ENCODE measurements at places on chromosomes 7 and 10. TPM values are rescaled to one million over a fixed set of nuclear protein-coding genes. Genes with fewer than 3 reads are reported as not detected.

DNA sequence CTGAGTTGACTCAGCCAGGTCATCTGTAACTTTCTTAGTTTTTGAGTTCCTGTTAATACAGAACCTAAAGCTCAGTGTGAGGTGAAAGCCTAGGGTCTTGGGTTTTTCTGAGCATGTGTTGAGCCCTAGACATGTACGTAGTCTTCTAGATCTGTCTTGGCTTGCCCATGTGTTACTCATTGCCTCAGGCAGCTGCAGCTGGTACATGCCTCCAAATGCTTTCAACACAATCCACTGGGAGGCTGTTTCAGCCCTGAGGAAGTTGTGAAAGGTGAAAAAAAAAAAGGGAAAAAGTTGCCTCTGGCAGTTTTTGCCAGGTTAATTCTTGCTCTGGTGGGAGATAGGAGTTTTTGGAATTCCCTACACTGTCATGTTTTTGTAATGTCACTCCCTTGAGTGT lies 134.6 kb downstream of the RNF216 start:
- no peak for DNase-seq

ACTR3C gene
- 9.6 TPM for polyA plus RNA-seq

DNA sequence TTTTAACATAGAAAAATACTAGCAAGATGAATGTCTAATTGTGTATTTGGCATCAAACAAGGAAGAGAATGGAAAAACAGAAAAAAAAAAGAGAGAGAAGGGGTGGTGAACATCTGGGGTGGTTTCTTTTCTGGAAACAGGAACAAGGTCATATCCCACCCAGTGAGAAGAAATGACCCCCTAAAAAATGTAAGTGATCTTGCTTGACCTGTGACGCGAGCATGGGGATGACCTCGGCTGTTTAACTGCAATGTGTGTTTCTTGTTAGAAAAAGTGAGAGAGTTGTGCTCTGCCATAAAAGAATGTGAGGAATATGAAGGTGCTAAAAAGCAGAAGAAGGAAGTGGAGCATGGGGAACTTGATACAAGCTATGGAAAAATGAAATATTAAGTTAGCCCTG lies 258.5 kb downstream of the AGMO start:
- DNase-seq = no peak

- no peak for DNase-seq
Observed at GRCh38 chr7:3605222-3605621, 304.2 kb downstream of the SDK1 start.

CACNB2 gene
- polyA plus RNA-seq = 1.8 TPM

GRCh38 chr7:97079300-97079699 lies 38.2 kb upstream of the SDHAF3 start:
- DNase-seq = no peak

DNA sequence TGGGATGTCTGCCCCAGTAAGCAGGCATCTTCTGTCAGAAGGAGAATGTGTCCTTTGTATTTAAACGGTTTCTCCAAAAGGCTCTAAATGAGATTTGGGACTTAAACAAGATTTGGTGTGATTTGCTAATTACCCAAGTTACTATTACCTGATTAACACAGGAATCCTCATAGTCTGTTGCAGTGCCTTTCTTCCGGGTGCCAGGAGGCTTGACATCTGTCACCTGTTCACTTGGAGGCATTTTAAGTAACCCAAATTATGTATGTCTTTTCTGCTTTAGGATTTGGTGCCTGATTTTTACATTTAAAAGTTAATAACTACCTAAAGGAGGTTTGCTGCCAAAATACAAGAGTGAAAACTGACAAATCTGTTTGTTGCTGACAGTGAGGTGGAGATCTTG lies 587.9 kb upstream of the GALNT17 start:
- DNase-seq = no peak

Measured in small intestine (tissue), 16 donors.